ENCODE measurements at places on chromosomes 11 and 22.
A peak's percentile ranks its signal among the peaks of the same experiment; 100 is the strongest.

GRCh38 chr11:104609311-104610085 is 288.8 kb downstream of the CASP12 start:
- DNase-seq = peak; percentile 39

- DNase-seq = no peak
Observed at GRCh38 chr11:132035766-132036165, 665.4 kb downstream of the NTM start.

DNA sequence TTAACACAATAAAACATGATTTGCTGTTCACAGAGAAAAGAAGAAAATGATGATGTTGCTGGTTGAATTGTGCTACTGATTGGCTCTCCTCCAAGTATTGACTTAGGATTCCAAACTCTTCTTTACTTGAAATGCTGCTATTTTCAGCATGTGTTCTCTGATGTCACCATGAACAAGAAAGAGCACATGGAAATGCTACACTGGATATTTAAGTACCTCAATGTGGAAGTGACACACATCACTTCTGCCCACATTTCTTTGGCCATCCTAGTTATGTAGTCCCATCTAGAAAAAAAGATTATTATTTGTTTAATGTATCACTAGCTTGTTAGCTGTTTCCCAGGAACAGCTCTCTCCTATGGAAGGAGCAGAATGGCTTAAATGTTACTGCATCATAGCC is 27.2 kb downstream of the OR52B2 start:
- no peak for DNase-seq

DNA sequence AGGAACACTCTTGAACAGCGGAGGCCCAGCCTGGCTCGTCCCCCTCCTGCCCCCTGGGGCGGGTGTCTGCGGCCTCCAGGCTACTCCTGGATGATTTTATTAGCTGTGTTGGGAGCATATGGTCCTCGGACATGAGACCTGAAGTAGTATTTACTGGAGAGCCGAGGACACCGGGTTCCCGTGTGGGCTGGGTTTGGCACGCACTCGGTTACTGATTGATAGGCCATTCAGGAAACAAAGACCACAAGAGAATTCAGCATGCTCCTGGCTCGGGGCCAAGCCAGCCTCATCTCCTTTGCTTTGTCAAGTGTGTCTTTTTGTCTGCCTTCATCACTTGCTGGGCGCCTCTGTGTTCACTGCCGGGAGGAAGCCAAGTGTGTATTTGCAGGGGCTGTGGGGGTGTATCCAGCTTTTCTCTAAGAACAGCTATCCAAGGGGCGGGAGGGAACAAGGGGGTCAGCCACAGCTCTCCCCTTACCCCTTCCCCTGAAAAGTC is 9.7 kb downstream of the FXYD2 start:
- DNase-seq = peak; percentile 96

DNA sequence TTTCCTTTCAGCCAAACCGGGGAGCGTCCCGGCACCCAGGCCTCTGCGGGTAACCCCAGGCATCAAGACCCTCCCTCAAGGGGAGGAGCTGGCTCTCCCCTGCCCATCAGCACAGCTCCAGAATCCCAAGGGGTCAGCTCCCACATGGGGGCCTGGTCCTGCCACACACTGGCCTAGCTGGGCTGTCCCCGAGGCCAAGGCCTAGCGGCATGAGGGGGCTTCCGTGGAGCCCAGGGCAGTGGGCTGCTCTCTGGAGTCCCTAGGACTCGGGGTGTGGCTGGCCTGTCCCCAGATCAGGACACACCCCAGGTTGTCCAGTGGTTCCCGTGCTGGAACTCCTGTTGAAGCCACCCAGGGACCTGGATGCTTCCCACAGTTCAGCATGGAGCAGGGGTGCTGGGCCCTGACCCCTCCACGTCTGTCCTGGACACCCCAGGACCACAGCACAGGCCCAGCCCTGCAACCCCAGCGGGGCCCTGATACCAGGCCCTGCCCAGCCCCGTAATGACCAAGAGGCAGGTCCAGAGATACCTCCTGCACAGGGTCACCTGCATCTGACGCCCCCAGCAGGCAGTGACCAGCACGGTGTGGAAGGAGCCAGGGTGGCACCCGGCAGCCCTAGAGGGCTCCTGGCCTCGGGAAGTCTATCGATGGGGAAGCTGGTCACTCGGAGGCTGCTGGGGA is 5.5 kb downstream of the HRAS start:
- DNase-seq = no peak

All from NCI-H1105 (cell line).